ENCODE measurements at places on chromosomes 2 and 18.
A peak's percentile ranks its signal among the peaks of the same experiment; 100 is the strongest.

DNA sequence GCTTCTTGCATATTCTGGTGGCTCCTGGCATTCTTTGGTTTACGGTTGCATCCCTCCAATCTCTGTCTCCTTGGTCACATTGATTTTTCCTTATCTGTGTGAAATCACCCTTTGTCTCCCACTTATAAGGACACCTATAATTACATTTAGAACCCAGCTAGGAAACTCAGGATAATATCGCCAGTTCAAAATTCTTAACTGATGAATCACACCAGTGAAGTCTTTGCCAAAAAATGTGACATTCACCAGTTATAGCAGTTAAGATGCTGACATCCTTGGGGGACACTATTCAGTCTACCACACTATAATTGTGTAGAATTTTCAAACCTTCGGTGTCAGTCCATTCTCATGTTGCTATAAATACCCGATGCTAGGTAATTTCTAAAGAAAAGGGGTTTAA, 320.2 kb downstream of the TMX3 start:
- peak; percentile 24 for DNase-seq

DNA sequence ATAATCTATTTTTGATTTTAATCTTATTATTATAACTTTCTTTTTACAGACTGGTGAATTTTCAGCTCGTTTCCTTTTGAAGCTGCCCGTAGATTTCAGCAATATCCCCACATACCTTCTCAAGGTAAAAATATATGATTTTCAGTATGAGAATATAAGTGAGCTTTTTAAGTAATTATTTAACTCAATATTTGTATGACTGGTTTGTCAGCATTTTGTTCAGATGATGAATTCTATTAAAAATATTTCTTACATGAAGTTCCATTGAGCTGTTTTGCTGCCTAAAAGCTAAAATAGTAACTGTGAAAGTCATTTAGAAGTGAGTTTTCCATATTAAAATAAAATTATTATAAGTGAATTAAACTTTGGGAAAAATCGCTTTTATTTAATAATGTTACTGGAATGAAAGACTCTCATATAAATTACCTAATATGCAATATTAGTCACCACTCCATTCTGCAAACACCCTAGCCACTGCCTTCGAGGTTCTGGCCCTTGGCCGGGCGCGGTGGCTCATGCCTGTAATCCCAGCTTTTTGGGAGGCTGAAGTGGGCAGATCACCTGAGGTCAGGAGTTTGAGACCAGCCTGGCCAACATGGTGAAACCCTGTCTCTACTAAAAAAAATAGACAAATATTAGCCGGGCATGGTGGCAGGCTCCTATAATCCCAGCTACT, 155.3 kb downstream of the BABAM2 start:
- DNase-seq: no peak

GRCh38 chr18:27861539-27861938, 315.4 kb downstream of the CDH2 start:
- no peak for DNase-seq

GRCh38 chr2:20099780-20100179, 48.4 kb upstream of the LAPTM4A start:
- DNase-seq: no peak

DNA sequence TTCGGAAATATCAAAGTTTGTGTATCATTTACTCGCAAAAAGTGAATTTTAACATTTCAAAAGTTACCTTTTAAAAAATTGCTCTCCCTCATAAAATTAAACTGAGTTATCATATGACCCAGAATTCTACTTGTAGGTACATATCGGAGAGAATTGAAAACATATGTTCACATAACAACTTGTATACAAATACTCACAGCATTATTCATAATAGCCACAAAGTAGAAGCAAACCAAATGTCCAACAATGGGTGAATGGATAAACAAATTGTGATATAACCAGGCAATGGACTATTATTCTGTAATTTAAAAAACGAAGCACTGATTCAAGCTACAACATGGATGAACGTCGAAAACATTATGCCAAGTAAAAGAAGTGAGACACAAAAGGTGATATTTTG, 412.0 kb upstream of the TCF4 start:
- DNase-seq: peak; percentile 52

DNA sequence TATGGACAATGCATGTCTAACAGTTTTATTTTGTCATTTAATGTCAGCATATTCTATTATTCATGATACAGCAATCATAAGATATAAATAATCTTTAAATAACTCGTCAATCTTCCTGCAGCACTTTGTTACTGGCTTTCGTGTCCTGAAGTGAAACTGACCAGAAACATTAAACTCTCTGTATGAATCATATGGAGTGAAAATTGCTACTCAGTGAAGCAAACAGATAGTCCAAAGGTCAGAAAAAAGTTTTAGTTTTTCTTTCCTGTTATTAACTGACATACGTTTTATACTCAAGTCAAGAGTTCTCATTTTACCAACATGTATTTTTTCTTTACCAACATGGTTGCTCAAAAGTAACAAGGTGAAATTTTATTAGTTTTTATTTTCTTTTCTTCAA, 106.8 kb upstream of the GALNT5 start:
- DNase-seq: no peak

DNA sequence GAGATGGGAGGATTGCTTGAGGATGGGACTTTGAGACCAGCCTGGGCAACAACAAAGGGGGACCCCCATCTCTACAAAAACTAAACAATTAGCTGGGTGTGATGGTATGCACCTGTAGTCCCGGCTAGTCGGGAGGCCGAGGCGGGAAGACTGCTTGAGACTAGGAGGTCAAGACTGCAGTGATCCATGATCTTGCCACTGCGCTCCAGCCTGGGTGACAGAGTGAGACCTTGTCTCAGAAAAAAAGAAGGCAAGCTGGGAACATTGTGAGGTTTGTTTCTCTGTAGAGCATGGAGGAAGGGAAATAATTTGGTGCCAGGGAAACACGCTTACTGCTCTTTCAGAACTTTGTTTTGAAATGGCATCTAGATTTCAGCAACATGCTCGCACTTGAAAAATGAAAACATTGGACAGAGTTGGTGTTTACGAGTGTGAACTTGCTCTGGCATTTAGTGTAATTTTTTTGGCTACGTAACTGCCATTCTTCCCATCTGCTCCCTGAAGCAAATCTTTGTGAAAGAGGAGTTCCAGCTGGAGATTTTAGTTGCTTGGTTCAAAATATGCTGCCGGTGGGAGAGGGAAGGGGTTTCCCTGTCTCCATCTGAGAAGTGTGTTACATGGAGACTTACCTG, 125.6 kb upstream of the DLX2 start:
- no peak for DNase-seq

DNA sequence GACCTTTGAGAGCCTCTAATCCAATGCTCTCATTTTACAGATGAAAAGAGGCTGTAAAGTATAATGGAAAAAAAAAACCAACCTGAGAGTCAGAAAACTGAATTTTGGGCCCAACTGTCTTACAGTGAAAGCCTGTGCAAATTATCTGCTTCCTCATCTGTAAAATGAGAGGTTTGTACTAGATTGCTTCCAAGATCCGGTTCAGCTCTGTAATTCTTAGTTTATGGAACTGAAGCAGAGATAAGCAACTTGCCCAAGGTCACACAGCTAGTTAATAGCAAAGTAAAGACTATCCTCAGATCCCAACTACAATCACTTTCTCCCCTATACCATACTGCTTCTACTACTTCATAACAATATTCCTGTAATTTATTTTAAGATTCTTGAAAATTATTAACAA, 6.3 kb downstream of the TLK1 start:
- DNase-seq: no peak

- DNase-seq: no peak
These were observed 78.2 kb downstream of the BCL11A start for GRCh38 chr2:60475123-60475830.

- DNase-seq: no peak
These were observed at the start of gene CDKL4 for GRCh38 chr2:39243469-39244123. Gene CDKL4, minus strand, starts transcription at chr2:39243970.

- DNase-seq: no peak
These were observed 38.8 kb upstream of the METTL21A start for GRCh38 chr2:207663870-207664545.

DNA sequence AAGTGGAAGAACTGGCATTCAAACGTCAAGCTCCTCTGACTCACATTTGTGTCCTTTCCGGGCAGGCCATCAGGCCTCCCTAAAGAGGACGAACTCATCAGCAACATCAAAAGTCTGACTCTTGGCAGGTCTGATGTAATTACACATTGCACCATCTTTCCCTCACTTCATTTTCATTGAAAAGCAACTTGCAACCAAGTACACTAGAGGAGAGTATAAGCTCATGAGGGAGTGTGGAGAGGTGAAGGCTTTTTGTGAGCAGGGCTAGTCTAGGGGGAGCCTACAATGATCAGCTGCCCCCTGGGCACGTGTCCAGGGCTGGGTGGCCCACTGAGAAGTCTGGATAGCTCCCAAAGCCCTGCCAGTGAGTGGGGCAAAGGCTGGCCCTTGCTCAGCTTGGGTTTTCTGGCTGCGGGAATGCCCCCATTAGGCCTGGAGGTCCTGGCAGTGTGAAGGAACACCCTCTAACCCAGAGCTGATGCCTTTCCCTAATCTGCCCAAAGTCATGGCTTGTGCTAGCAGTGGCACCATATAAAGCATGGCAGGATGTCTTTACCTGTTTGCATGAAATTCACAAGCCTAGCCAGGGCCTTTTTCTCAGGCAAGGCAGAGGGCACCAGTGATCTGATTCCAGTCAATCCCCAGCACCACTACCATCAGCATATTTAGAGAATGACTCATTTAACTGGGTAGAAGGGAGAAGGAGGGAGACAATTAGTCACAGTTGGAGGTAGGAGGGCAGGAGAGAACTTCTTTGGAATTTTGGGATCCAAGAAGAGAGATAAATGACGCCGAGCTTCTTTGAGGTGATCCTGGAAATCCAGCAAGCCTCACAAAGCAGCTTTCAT, 8.5 kb upstream of the DAW1 start:
- DNase-seq: peak; percentile 98

DNA sequence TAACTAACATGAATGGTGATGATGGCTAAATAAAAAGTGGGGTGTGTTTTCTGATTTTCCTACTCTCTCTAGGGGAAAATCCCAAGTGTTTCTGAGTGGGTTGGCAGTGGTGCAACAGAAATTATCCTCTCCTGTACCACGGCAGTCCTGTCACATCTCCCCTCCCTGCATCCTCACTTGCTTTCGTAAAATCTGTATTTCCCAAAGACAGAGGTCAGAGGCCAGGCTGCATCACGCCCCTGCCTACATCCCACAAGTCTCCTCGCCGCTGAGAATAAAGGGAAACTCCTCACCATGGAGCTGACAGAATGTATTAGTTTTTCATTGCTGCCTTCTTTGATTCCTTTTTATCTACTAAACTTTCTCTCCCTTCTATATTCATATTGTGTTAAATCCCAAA, 13.1 kb downstream of the FBLN7 start:
- peak; percentile 50 for DNase-seq

DNA sequence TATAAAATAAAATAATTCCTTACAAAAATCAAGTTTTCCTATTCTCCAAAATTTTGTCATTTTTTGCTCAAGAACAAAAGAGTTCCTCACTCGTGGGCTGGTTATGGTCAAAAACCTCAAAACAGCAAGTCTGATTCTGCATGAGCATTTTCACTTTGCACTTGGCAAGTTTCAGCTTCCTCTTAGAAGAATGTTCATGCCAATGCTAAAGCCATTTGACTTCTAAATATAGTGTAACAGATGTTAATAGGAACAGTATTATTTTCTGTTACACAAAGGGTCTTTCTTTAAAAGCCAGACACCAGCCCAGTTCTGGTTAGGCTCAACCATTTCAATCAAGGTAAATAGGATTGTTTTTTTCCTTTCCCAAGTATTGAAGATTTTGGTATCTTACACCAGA, 261.3 kb upstream of the CCDC68 start:
- DNase-seq: no peak

- no peak for DNase-seq
These were observed 101.6 kb downstream of the ANTXR1 start for GRCh38 chr2:69114534-69114933.

- DNase-seq: no peak
These were observed 48.0 kb downstream of the ZNF407 start for GRCh38 chr18:74645679-74646078.

DNA sequence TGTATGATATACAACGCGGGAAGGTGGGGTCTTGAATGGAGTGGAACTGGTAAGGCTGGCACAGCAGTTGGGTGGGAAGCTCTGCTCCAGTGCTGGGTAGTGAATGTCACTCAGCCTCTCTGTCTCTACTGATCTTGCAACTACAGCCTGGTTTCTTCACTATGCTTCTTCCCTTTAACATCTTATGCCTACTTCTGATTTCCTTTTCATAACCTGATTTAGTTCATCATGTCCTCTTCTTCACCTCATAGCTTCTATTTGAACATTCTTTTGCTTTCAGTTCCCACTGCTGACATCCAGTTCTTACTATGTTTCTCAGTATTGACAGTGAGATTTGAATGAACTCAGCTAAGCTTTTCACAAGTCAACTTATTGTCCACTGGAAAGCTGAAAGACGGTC, 286.2 kb downstream of the ARL6IP6 start:
- no peak for DNase-seq

DNA sequence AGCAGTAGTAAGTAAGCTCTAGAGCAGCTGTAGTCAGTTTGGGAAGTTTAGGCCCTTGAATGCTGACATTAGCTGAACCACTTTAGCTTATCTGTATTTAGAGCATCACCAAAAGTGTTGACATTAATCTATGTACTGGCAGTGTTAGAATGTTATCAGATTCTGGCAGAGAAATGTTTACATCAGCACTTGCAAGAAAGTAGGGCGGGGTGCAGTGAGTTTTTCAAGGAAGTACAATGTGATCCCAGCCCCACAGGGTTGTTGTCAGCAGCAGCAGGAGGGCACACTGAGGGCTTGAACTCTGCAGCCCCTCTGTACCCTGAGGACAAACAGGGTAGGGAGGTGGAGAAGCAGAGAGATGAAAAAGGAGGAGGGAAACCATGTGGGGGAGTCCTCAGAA, 35.5 kb upstream of the RMP24 start:
- no peak for DNase-seq

DNA sequence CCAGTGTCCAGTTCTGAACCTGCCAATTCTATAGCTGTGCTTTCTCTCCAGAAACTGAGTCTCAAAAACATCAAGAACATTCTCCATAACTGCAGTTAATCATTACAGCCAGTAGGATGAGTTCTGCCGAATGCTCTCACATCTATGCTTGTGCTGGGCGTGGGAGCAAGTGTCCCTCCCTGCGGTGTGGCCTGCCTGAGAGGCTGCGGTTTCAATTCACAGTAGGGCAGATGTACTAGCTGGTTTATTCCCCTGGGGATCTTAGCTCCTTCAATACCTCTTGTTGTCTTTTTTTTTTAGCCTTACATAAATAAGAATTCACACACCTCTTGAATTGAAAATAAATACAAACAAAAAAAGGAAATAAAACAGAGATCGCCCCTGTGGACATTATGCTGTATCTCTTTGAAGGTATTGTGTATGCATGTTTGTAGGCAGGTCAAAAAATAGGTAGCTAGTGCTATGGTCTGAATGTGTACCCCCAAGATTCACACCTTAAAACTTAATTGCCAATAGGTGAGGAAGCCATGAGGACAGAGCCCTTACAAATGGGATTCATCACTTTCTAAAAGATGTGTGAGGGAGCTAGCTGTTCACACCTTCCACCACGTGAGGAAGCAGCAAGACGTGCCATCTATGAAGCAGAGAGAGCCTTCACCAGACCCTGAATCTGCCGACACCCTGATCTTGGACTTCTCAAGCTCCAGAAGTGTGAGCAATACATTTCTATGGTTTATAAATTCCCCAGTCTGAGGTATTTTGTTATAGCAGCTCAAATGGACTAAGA, 74.3 kb downstream of the BCL2L11 start:
- no peak for DNase-seq

All from fibroblast of mammary gland (primary cell).